ENCODE measurements at places on chromosomes 2 and 18.

DNA sequence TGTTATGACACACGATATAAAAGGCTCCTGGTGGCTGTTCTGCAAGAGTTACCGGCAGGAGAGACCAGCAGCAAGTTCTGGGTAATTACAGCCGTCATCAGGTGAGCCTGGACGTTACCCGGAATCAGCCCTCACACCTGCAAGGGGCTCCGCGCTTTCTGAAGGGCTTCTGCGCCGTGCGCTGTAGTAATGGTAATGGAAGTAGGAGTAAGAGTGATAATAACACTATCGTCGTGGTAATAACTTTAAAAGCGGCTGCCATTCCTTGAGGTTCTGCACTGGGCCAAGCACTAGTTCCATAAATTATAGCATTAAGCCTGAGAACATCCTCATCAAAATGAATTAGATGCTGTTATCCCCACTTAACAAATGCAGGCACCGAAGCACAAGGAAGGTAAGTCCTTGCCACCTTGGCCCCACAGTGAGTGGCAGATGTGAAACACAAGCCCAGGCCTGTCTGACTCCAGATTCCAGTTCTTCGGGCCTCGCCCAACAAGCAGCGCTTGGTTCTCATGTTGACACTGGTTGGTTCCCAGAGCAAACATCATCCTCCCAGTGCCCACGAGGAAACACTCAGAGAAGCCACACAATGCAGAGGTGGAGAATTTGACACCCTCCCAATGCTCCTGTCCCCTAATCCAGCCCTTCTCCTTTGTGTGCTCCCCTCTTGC lies 205.2 kb downstream of the EIPR1 start:
- no peak for DNase-seq

DNA sequence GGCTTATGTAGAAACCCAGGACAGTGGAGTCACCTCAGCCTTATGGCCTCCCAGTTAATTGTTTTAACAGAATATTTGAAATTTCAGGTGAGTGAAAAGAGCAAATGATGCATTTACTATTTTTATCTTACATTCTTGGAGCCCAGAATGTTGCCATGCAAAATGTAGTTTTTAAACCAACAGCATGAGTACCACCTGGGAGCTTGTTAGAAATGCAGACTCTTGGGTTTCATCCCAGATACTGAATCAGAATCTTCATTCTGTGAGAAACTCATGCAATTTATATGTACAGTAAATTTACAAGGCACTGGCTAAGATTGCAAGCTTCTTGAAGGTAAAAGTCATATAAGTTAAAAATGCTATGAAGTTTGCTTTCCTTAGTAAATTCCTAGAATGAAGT lies 654.5 kb upstream of the CDH2 start:
- no peak for DNase-seq

DNA sequence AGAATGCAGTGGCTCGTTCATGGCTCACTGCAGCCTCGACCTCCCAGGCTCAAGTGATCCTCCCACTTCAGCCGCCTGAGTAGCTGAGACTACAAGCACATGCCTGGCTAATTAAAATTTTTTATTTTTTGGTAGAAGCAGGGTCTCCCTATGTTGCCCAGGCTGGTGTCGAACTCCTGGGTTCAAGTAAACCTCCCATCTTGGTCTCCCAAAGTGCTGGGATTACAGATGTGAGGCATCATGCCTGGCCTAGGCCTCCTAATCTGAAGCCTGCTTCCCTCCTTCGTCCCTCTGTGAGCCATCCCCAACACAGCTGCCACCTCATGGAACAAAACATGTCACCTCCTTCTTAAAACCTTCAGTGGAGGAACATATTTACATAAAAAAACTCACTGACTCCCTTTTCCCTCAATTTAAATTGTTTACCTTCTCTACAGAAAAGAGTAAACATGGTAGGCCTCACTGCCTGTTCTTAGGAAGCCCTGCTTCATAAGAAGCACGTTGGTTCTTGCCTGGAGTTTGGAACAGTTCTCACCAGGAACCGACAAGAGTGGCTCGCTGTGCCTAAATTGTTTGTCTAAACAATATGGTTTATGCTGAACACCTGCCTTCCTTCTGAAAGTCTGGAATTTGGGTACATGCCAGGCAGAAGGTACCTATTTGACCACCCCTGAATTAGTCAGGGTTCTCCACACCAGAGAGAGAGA lies 12.1 kb upstream of the RHOB start:
- no peak for DNase-seq

GRCh38 chr2:142980246-142981068 lies 103.0 kb downstream of the KYNU start:
- DNase-seq, result peak; percentile 46

GRCh38 chr2:96320728-96321622 lies 4.1 kb upstream of the ITPRIPL1 start:
- DNase-seq, result no peak

GRCh38 chr18:53677480-53677879 lies 547.0 kb downstream of the MBD2 start:
- DNase-seq, result no peak
